Stimulated activated CD4-positive, alpha-beta T cell treated with anti-CD3 and anti-CD28 coated beads, TNF-alpha, amount 100 ng/mL, for 1 hour (primary cell): ENCODE measurements at places on chromosomes 2 and 18.

- no peak for DNase-seq
Observed at GRCh38 chr2:123953846-123954245, 71.2 kb upstream of the CNTNAP5 start.

GRCh38 chr2:84946204-84947009 lies 24.6 kb upstream of the KCMF1 start:
- DNase-seq = peak; percentile 50

GRCh38 chr18:44859751-44860439 lies 179.2 kb downstream of the SETBP1 start:
- DNase-seq = no peak

DNA sequence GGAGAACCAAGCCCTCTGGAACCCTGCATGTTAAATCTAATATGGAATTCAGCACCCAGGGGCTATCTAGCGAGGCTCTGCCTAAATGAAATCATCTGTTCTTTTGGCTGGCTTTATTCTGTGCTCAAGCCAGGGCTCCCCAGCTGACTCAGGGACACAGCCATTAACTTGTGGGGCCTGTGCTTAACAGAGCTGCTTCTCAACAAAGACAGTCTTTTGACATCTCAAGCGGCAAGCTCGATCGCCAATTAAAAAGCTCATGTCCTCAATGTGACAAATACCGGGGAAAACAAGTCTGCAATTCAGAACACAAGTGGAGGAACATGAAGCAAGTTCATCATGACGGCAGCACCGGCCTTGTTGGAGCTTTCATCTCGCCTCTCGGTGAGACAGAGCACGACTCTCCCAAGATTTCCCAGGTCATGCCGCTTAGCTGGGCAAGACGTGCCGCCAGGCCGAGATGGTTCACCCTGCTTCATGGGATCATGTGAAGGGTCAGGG lies 64.9 kb downstream of the KLHL29 start:
- DNase-seq = no peak

DNA sequence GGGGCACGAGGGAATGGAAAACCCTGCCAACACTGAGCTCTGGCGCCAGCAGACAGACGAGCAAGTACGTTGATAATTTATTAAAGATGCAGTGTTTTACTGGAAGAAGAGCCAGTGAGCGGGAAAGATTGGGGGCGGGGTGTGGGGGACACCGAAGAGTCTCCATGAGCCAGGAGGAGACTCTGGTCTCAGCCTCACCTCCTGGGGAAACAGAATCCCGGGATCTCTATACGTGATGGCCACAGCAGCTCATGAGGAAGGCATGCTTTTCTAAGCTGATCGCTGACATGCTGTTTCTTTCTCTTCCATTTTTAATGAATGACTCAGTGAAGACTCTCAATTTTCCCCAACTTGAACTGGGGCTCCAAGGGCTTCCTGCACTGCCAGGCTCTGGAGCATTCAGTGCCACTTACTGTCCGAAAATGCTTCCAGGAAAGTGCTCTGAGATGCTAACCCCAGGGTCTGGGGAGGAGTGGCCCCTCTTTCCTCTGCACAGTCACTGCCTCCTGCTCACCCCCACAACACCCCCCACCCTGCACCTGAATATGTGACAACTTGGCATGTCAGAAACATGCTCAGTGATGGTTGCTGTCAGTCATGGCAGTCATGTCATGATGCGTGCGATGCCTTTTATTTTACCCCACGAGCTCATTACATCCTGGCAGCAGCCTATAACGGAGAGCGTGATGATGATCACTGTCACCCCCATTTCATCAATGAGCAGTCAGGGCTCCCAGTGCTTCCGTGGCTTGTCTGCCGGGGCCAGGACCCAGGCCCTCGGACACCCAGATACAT lies 164.2 kb upstream of the CAPN13 start:
- DNase-seq = no peak

DNA sequence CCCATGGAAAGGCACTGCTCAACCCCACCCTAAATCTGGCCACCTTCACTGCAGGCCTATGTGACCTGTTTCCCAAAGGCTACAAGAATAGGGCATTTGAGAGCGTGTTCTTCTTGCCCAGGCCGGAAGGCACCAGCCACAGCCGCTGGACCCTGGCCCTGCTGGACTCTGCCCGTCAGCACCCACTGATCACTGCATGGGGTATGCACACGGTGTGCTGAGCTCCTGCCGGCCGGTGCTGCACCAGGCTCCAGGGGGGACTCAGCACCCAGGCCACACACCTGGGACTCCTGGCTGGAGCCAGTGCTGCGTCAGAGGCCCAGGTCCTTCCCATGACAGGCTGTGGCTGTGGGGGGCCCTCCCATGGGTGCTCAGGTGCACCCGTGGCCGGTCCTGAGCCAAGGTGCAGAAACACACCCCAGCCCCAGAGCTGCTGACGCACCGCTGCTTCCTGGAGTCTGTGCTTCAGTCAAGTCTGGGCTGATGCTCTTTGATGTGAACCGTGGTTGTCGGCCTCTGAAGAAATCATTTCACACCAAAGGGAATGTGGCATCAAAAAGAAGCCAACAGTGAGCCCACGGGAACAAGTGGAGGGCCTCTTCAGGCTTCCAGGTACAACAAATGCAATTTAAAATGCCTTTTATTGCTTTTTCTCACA lies 6.5 kb downstream of the KCNG2 start:
- DNase-seq = no peak

DNA sequence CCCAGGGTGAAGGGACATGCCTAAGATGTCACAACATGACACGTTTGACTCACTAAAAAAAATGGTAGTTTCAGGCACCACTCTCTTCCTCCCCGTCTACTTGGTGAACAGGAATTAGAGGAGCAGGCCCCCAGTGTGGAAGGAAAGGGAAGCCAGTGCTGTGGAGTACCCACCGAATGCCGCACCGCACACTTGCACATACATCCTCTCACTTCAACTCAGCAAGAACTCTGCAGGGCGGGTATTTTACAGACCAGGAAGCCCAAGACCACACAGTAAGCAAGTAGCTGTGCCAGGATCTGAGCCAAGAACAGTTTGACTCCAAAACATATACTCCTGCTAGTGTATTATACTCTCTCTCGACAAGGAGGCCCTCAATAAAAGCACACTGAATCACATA lies 69.8 kb downstream of the BCL2 start:
- no peak for DNase-seq

- no peak for DNase-seq
Observed at GRCh38 chr2:71063216-71063615, 5.2 kb upstream of the NAGK start.

DNA sequence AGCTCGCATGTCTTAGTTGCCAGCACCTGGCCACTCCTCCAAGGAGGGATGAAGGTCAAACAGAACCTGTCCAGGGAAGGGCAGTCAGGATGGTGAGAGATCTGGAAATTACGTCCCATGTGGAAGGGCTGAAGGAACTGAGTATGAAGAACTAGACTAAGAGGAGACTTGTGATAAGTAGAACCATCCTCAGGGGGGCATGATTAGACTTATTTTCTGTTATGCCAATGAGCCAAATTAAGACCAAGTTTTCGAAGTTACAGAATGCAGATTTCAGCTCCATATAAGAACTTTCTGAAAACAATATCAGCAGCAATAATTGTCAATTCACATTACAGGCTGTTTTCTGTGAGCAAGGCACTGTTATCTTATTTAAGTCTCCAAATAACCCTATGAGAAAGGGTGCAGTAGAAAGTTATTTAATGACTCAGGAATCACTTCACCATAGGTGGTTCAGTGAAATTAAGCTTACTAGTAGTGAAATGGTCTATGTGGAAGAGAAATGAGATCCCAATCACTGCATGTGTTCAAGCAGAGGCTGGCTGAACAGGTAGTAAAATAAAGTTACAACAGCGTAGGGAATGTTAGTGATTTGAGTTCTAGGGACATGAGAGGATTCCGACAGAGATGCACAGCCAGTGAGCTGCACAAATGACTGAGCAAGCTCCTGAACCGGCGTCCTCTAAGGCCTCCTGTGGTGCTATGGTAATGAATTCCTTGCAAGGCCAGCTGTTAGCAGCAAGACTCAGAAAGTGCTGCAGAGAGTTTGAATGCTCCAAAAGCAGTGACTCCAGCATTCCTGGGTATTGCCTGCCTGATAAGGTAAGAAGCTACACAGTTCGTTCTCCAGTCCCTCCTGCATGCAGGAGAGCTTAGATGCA lies 4.5 kb upstream of the DYM start:
- no peak for DNase-seq

DNA sequence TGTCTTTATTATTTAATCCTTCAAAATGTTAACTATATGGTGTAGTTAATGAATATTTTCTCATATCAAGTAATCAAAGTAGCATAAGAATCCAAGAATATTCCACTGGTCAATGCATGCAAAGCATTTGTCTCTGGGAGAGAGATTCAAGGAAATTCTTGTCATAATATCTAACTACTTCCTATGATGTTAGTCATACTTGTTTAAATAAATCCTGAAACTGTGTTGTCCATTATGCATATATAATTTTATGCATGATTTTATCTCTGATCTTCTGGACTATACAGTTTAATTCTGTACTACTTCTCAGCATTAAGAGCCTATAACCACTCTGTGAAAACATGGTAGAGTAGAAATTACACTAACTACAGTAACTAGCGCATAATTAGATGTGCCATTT lies 388.3 kb downstream of the NR4A2 start:
- no peak for DNase-seq
